ENCODE measurements at places on chromosomes 11 and 22.

DNA sequence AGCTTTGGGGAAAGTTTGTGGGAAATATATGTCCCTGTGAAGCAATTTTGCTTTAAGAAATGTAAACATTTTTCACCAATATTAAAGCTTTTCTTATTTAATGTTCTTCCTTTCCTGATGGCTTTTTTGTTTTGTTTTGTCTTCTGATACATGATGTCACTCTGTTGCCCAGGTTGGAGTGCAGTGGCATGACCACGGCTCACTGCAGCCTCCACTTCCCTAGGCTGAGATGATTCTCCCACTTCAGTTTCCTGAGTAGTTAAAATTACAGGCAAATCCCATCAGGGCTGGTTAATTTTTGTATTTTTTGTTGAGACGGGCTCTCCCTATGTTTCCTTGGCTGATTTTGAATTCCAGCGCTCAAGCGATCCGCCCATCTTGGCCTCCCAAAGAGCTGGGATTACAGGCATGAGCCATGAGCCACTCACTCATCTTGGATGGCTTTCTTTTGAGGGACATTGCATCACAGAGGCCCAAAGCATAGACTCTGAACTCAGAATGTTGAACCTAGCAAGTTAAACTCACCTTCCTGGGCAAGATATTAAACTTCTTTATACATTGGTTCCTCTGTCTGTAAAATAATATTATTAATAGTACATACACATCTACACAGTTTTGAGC, 651 bp upstream of the CARD16 start:
- no peak for DNase-seq

- DNase-seq, result no peak
These were observed 404.1 kb downstream of the TBC1D22A start for GRCh38 chr22:47166446-47167016.

DNA sequence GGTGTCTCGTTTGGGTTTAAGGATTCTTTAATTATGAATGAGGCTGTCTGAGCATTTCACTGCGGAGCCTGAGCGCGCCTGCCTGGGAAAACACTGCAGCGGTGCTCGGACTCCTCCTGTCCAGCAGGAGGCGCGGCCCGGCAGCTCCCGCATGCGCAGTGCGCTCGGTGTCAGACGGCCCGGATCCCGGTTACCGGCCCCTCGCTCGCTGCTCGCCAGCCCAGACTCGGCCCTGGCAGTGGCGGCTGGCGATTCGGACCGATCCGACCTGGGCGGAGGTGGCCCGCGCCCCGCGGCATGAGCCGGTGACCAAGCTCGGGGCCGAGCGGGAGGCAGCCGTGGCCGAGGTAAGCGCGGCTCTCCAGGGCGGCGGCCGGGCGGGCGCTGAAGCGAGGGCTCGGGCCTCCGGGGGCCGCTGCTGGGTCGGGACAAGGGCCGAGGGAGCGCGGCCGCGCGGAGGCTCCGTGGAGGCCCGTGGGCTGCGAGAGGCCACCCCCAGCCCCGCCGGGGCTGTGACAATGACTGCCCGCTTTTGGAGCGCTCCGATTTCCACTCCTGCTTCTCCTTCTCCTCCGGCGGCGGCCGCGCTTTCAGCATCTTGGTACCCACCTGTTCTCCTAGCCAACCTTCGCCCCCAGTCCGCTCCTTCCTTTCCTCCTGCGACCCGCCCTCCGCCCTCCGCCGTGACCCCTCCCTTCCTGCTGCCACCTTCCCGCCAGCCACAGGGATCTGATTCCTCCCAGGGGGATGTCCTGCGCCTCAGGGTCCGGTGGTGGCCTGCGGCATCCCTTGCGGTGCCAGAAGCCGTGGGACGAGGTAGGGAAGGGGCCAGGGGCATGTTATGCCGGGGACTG, at the start of gene EXT2:
Gene EXT2 (plus strand): TSS at position 173 of the 854 bp plus-strand sequence. CDS start 12,035 bp downstream, outside the sequence.
- peak; percentile 96 for DNase-seq

GRCh38 chr11:66891851-66892660, 35.2 kb downstream of the LRFN4 start:
- peak; percentile 88 for DNase-seq

GRCh38 chr11:102263379-102264003, 53.8 kb upstream of the BIRC3 start:
- no peak for DNase-seq

DNA sequence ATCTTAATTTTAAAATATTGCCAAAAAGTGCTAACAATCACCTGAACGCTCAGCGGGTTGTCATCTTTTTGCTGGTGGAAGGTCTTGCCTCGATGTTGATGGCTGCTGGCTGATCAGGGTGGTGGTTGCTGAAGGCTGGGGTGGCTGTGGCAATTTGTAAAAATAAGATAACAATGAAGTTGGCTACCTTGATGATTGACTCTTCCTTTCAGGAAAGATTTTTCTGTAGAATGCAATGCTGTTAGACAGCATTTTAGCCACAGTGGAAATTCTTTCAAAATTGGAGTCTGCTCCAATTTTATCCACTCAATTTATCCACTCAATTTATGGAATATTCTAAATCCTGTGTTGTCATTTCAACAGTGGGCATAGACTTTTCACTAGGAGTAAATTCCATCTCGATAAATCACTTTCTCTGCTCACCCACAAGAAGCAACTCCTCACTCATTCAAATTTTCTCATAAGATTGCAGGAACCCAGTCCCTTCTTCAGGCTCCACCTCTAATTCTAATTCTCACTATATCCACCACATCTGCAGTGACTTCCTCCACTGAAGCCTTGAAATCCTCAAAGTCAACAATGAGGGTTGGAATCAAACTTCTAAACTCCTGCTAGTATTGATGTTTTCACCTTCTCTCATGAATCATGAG, 78.8 kb downstream of the LINC01488 start:
- DNase-seq, result no peak

- no peak for DNase-seq
These were observed 43.9 kb downstream of the RELT start for GRCh38 chr11:73420136-73420535.
